Right lobe of liver (tissue), 6 donors: ENCODE measurements at places on chromosomes 4 and X. TPM values are rescaled to one million over a fixed set of nuclear protein-coding genes. Genes with fewer than 3 reads are reported as not detected.

The FATE1 gene
- total RNA-seq = not detected

The C4orf33 gene
- total RNA-seq = 3.7 TPM

The HSFX4 gene
- total RNA-seq = not detected

The ITIH6 gene
- not detected for total RNA-seq

The TMEM156 gene
- 1.1 TPM for total RNA-seq

The MAGEA2B gene
- total RNA-seq = not detected

The MTCP1 gene
- total RNA-seq = 26.8 TPM

The TRIM75 gene
- not detected for total RNA-seq

The PGAM4 gene
- total RNA-seq = not detected

The TBC1D8B gene
- 7.1 TPM for total RNA-seq

The MAGEA11 gene
- not detected for total RNA-seq

The GALNT7 gene
- total RNA-seq = 0.80 TPM

The CXCL3 gene
- 2.0 TPM for total RNA-seq

The BEX1 gene
- not detected for total RNA-seq

The CUL4B gene
- 17.7 TPM for total RNA-seq

The IL9R gene
- not detected for total RNA-seq

The GLRB gene
- 0.12 TPM for total RNA-seq

The PPARGC1A gene
- total RNA-seq = 32.5 TPM

The TMPRSS11E gene
- not detected for total RNA-seq

The CLDN2 gene
- 11.5 TPM for total RNA-seq

The DMD gene
- total RNA-seq = 33.9 TPM

The NLGN3 gene
- 0.14 TPM for total RNA-seq

The WDR17 gene
- 0.49 TPM for total RNA-seq

The CCDC149 gene
- total RNA-seq = 4.9 TPM

The PPP1R2C gene
- total RNA-seq = not detected

The PASD1 gene
- not detected for total RNA-seq

The FGF16 gene
- not detected for total RNA-seq

The YY2 gene
- 1.5 TPM for total RNA-seq

The SLC6A14 gene
- not detected for total RNA-seq

The CLDN24 gene
- not detected for total RNA-seq

The PDE5A gene
- 0.74 TPM for total RNA-seq
